ENCODE measurements at places on chromosomes 1 and 21.

- DNase-seq, result peak; percentile 92
These were observed 7.4 kb downstream of the KYAT3 start for GRCh38 chr1:88985032-88985431.

GRCh38 chr1:244313346-244313745 is 138.4 kb downstream of the ADSS2 start:
- no peak for DNase-seq

GRCh38 chr1:40199126-40199525 is 37.9 kb downstream of the RLF start:
- DNase-seq, result no peak

DNA sequence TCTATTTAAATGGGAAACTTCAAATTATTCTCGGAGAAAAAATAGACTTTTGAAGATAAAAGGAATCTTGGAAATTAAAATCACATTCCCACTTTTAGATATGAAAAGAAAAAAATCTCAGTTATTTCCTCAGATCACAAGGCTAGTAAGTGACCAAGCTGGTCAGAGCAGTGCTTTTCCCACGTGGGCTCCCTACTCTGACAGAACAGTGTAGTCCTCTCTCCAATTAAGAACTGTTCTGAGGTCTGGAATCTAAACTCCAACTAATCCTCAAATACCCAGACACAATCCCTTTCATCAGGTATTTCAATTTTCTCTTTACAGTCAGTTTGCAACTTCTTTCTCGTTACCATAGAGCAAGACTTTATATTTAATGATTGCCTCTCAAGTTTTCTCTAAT is 50.6 kb downstream of the RGS21 start:
- no peak for DNase-seq

DNA sequence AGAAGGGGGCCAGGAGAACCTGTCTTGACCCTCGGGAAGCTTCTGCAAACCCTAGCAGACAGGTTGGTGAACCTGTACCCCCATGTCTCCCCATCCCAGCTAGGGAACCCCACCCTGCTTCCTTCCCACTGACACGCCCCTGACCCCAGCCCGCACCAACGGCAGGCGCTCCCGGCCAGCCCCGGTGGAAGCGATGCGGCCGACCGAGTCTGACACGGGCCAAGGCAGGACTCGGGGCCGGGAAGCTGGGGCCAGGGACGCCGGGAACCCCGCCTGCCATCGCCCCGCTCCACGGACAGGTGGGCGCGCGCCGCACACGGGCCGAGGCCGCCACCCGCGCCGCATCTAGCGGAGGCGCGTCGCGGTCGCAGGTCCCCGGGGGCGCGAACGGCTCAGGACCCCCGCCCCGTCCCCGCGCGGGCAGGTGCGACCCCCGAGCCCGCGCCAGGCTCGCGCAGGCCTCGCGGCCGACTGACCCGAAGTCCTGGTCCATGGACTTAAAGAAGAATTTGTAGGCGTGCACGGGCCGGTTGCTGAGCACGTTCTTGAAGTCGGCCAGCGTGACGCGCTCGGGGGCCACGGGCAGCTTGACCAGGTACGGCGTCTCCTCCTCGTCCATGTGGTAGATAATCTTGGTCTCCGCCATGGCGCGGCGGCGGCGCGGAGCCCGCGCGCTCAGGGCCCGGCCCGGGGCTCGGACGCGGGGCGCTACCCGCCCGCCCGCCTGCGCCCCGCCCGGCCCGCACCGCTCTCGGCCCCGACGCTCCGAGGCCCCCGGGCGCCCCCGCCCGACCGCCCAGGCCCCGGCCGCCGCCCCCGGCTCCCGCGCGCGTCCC is 580 bp downstream of the DVL1 start:
- no peak for DNase-seq

- no peak for DNase-seq
These were observed 150.1 kb upstream of the FGGY start for GRCh38 chr1:59146651-59147358.

- peak; percentile 44 for DNase-seq
These were observed 60.2 kb upstream of the CFAP126 start for GRCh38 chr1:161427733-161428516.

DNA sequence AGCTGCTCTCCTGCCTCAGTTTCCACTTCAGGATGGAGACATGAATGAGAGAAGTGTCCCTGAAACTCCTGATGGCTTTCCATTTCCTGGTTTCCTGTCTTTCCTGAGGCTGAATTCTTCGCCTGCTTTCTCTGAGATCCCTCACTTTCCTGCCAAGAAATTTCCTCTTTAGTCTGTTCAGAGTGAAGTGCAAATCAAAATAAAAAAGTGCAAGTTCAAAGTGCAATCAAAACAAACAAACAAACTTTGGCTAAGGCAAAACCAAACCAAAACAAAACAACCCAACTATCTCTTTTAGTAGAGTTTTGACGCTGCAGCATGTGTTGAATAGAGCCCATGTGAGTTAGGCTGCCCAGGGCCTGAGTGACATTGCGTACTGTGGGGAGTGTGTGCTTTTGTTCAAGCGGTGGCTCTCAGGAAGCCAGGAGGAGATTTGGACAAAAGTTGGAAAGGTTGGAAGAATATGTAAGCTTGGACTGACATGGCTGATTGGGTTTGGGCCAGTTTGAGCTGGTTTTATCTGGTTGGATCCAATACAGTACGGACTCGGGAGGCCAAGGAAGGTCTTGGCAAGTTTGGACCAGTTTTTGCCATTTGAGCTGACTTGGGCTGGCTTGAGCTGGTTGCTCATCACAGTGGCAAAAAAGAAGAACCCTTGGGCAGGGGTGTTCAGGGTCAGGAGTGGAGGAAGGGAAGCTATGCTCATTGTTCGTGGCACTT is 61.1 kb upstream of the TINAGL1 start:
- no peak for DNase-seq

GRCh38 chr1:21326861-21327344 is 36.6 kb upstream of the ECE1 start:
- DNase-seq, result no peak

DNA sequence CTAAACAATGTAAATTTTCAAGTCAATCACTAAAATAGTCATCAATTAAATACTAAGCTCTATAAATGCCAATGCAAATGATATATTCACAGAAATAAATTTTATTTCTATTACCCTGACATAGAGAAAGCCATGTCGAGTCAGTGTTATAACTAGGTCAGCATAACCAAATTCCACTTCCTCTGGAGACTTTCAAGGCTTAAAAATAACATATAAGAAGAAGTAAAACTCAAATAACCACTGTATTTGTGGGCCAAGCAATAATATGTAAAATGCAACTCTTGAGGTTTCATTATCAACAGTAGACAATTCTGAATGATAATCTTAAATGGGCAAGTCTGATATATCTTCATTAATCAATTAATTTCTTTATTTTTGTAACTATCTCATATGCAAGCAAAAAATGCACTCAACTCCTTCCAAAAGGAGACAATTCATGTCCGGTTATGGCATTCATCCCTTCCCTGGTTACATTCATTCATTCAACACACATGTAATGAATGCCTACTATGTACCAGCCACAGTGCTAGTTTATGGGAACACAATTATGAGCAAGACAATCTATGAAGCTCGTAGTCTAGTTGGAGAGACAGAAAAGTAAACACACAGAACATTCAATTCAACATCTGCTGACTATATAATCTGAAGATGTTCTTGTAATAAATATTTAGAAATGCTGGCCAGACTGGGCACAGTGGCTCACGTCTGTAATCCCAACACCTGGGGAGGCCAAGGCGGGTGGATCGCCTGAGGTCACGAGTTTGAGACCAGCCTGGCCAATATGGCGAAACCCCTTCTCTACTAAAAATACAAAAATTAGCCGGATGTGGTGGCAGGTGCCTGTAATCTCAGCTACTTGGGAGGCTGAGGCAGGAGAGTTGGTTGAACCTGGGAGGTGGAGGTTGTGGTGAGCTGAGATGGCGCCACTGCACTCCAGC is 37.1 kb upstream of the CAP1 start:
- no peak for DNase-seq

DNA sequence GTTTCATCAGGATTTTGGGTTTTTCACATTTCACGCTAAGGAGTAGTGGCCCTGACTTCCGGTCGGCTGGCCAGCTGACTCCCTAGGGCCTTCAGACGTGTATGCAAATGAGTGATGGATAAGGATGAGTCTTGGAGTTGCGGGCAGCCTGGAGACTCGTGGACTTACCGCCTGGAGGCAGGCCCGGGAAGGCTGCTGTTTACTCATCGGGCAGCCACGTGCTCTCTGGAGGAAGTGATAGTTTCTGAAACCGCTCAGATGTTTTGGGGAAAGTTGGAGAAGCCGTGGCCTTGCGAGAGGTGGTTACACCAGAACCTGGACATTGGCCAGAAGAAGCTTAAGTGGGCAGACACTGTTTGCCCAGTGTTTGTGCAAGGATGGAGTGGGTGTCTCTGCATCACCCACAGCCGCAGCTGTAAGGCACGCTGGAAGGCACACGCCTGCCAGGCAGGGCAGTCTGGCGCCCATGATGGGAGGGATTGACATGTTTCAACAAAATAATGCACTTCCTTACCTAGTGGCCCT is 23.1 kb upstream of the TNFRSF1B start:
- DNase-seq, result peak; percentile 80

- DNase-seq, result no peak
These were observed 91.1 kb upstream of the NR5A2 start for GRCh38 chr1:199936441-199936840.

- no peak for DNase-seq
These were observed 2.8 kb upstream of the SERINC2 start for GRCh38 chr1:31409946-31410858.

GRCh38 chr1:156509424-156510034 is 9.0 kb upstream of the MEF2D start:
- DNase-seq, result no peak

GRCh38 chr1:11563560-11564069 is 84.7 kb downstream of the DISP3 start:
- DNase-seq, result no peak

GRCh38 chr1:204065174-204065985 is 7.5 kb upstream of the SOX13 start:
- peak; percentile 35 for DNase-seq

- DNase-seq, result no peak
These were observed 13.1 kb upstream of the TDRD10 start for GRCh38 chr1:154488922-154489321.

DNA sequence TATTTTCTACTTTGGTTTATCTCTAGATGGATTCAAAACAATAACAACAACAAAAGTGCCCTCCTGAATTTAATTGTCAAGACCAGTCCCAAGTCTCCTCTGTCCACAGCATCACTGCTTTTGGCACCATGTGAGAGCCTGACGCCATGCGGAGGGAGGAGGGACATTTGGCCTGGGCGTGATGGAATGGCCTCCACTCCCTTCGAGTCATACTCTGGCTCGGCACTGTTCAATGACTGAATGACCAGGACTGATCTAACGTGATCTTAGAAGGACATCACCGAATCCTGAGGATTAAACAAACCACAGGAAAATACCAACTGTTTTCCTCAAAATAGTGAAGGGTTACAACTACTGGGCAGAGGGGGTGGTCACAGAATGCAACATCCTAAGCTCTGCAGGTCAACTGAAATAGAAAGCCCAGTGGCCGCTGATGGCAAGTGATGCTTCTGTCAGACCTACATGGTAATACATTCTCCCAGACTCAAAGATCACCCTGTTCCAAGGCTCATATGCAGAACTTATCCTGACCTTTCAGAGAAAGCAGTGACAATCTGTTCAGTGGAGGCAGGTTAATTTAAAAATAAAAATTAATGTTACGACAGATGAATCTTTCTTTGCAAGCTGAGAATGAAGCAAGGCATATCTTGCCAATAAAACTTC is 19.1 kb downstream of the SRSF4 start:
- DNase-seq, result no peak

- DNase-seq, result no peak
These were observed 95.2 kb downstream of the HLX start for GRCh38 chr1:220974431-220974830.

GRCh38 chr1:67532452-67533216 is 102.4 kb upstream of the SERBP1 start:
- DNase-seq, result peak; percentile 73

DNA sequence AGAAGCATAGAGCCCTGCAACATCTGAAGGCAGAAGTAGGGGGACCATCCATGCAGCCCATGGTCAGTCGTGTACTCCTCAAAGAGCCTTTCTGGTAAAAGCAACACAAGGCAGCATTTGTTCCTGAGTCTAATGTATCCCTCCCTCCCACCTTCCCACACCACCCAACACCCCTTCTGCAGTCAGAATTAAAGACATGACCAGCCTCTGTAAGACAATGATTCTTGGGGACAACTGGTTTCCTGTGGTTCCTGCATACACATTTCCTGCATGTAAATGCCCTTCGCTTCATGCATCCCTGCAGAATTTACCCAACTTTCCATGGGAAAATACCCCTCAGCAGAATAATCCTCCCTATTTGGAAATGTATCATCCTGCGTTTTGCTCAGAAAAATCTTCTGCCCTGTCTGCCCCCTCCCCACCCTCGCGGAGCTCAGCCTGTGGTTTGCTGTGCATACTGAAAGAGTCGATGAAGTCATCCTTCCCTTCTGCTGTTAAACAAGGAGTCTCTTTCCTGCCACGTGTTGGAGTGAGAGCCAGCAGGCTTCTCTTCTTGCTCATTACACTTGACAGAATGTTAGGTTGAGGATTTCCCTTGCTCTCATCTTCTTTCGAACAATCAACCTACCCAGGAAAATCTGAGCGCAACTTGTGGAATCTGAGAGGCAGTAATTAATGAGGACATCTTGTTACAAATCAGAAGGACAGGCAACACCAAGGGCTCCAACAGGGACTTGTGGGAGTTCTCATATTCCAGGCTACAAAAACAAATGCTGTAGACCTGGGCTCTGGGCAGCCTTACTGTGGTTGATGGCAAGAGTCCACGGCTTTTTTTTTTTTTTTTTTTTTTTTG is 4.7 kb downstream of the TNN start:
- DNase-seq, result peak; percentile 93

DNA sequence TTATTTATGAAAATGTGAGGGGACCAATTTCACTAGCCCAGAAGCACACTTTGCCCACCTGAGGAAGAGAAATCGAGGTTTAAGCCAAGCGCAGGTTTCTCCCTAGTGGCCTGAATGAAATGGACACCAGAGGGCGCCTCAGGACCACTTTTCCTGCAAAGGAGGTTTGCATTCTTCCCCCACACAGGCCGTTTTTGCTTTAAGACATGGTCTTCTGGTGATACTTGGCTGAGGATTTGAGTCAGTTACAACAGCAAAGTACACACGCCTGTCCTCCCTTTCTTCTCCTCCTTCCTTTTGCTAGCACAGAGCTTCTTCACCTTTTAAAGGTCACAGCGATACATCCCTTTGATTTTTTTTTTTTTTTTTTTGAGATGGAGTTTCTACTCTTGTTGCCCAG is 5.4 kb downstream of the PLA2G2E start:
- DNase-seq, result peak; percentile 78

DNA sequence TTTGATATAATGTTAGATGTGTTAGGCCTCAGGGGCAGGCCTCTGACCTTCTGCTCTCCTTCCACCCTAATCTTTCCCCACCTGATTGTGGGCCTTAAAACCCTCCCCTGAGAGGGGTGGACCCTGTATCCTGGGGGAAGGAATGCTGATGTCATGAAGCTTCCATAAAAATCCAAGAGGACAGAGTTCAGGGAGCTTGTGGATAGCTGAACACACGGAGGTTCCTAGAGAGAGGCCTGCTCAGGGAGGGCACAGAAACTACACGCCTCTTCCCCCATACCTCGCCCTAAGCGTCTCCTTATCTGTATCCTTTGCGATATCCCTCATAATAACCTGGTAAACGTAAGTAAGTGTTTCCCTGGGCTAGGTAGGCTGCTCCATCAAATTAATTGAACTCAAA is 4.3 kb downstream of the MFN2 start:
- no peak for DNase-seq

GRCh38 chr1:184392067-184392466 is 5.2 kb downstream of the C1orf21 start:
- no peak for DNase-seq
